ENCODE measurements at places on chromosomes 5 and 9.

DNA sequence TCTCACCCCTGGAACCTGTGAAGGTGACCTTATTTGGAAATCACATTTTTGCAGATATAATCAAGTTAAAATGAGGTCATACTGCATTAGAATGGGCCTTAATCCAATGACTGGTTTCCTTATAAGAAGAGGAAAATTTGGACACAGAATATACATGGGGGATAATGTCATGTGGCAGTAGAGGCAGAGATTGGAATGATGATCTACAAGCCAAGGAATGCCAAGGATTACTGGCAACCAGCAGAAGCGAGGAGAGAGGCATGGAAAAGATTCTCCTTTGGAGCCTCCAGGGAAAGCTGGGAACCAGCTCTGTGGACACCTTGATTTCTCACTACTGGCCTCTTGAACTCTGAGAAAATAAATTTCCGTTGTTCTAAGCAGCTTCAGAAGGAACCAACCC lies 20.2 kb upstream of the CEP78 start:
- DNase-seq, result no peak

DNA sequence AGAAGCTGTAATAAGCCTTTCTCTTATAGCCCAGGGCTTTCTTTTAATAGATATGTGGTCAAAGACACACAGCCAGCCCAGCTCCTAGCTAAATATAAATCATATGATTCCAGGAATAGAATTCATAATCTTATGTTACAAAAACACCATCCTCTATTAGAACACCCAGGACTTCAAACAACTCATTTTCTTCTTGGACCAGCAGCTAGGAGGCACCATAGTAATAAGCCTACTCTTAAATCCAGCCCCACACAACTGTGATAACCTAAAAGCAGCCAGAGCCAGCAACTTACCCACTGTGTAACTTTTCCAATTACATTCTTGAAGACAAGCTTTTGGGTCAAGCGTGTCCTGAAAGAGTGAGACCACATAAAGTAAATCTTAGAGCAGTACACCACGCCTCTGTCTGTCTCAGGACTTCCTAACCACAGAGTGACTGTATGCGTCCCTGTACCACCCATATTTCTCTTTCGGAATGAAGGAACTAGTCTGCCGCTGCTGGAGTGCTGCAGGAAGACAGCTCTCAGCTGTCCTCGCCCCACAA lies 223.8 kb downstream of the TLE1 start:
- DNase-seq, result no peak

- no peak for DNase-seq
Observed at GRCh38 chr9:109591691-109592090, 93.6 kb upstream of the PTPN3 start.

- no peak for DNase-seq
Observed at GRCh38 chr9:89606049-89606623, 1.3 kb downstream of the GADD45G start.

DNA sequence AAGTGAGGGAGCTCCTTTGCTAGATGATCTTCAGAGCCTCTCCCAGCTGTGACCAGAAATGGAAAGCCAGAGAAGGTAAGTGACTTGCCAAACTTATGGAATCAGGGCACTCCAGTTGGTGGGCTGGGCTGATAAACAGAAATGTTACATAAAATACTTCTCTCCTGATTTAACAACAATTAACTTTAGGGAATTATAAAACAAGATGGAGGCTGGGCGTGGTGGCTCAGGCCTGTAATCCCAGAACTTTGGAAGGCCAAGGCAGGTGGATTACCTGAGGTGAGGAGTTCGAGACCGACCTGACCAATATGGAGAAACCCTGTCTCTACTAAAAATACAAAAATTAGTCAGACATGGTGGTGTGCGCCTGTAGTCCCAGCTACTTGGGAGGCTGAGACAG lies 899 bp upstream of the MED10 start:
- no peak for DNase-seq

DNA sequence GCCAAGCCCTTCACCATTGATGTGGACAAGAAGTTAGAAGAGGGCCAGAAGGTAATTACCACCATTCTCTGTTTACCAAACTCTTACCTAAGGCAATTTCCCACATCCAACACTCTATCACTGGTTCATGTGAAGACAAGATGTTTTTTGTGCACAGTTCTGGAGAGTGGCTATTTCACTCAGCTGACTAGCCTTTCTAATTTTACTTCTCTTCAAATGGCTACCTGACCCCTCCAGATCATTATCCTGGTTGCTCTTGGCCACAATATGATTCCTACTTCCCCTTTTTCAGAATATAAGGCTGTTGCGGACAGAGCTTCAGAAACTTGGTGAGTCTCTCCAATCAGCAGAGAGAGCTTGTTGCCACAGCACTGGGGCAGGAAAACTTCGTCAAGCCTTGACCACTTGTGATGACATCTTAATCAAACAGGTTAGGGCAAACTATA lies 7.1 kb downstream of the KIF20A start:
- no peak for DNase-seq

- no peak for DNase-seq
Observed at GRCh38 chr5:108167174-108167573, 214.7 kb downstream of the FBXL17 start.

- DNase-seq, result no peak
Observed at GRCh38 chr5:121292664-121293063, 559.0 kb upstream of the FTMT start.

DNA sequence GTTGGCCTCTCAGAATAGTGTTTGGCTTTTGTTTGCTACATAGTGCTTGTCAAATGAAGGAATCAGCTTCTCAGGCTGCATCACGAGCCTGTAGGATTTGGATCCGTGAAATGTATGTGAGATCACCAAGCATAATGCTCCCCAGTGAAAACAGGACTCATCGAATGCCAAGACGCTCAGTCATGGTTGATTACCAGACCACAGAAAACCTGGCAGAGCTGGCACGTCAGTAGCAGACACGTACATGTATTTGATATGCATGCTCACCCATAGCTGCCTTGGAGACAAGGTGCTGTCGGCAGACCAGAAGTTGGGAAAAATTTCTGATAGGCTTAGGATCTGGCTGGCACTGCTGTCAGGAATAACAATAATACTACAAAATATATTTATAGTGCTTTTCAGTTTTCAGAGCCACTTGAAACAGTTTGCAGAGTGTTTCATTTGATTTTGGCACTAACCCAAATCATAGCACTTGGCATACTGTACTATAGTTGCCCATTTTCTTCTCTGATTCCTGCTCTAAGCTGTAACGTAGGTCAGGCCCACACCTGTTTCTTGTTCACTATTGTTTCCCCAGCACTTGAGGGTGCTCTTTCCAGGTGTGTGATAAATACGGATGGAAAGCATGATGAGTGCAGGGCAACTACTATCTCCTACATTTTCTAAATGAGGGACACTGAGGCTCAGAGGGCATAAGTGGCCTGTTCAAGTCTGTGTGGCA lies 226.1 kb downstream of the NR3C1 start:
- DNase-seq, result peak; percentile 82

GRCh38 chr9:94650949-94651348 lies 11.6 kb upstream of the FBP1 start:
- no peak for DNase-seq

GRCh38 chr9:98678244-98678842 lies 30.4 kb downstream of the GABBR2 start:
- DNase-seq, result no peak

- no peak for DNase-seq
Observed at GRCh38 chr5:163565931-163566608, 60.7 kb downstream of the MAT2B start.

DNA sequence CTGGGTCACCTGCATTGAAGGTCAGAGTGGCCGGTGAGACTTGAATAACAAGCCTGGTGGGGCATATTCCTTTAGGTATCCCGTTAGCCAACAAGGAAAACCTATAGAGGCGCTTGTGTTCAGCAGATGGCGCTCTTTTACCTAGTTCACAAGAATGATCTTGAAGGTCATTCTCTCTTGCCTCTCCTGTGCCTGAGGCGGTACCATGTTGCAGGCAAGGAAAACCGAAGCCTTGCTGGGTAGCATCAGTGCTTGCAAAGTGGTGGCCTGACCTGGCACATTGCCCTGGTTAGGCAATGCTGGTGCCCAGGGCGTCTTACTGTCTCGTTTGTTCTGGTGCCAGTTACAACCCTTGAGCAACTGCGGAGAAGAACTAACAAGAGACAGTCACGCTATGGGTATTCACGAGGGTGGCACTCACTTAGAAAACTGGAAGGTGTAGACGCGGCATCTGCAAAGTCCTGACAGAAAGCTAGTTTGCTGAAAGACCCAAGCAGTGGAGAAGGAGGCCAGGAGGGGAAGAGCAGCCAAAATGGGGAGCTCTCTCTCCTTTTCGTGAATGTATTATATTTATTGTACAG lies 56.7 kb downstream of the AOPEP start:
- peak; percentile 82 for DNase-seq

DNA sequence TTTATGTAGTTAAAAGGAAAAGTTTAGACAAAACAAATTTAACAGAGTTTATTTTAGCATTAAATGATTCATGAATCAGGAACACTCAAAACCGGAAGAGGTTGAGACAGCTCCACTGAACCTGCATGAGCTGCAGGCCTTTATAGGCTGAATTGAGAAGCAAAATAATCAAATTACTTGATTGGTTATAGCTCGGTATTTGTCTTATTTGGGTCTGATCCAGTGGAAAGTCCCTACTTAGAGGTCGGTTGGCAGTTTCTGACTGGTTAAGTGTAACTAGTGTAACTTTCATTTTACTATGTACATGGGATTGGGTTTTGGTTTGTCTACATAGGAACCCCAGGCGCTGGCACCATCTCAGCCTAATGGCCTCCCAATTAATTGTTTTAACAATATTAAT lies 74.1 kb upstream of the PIK3R1 start:
- no peak for DNase-seq

GRCh38 chr5:137696481-137696880 lies 39.4 kb downstream of the KLHL3 start:
- no peak for DNase-seq

- no peak for DNase-seq
Observed at GRCh38 chr5:132096904-132097303, 23.3 kb downstream of the CSF2 start.

GRCh38 chr9:76379494-76379893 lies 14.7 kb downstream of the RFK start:
- peak; percentile 58 for DNase-seq

GRCh38 chr5:65823204-65823603 lies 101.2 kb downstream of the NLN start:
- DNase-seq, result no peak

GRCh38 chr9:109537288-109537687 lies 39.2 kb upstream of the PTPN3 start:
- no peak for DNase-seq

GRCh38 chr5:133323494-133324457 lies 272.0 kb downstream of the HSPA4 start:
- DNase-seq, result no peak

DNA sequence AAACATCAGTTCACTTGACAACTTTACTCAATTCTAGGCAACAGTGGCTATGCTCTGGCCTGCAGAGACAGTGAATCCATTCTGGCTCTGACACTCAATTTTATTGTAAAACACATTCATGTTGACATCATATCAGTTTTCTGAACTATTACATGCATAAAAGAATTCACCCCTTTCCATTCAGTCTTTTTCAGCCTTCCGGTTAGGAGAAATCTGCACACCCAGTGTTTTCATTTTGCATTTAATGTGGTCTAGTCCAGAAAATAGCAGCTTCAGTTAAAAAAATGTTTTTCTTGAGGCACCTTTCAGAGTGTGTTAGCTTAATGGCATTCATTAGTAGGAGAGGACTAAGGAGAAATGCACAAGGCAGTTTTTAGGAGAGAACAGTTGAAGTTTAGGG lies 95.1 kb downstream of the PBX3 start:
- DNase-seq, result no peak

DNA sequence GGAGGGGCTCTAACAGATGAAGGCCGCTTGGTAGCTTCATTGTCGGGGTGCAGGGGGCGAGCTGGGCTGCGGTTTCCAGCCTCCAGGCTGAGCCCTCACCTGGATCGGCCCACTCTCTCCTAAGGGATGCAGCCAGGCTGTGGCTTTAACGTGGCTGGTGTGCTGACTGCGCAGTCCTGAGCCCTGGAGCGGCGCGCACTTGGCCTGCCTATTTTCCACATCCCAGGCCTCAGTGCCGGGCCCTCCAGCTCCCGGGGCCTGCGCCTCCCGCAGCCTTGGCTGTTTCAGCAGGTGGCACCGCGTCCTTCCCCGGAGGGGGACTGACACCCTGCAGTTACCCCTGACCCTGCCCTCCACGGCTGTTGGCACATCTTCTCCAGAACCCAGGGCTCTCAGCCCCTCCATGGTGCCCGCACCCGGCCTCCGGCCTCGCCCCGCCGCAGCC lies 1.4 kb downstream of the RNU6ATAC start:
- no peak for DNase-seq

DNA sequence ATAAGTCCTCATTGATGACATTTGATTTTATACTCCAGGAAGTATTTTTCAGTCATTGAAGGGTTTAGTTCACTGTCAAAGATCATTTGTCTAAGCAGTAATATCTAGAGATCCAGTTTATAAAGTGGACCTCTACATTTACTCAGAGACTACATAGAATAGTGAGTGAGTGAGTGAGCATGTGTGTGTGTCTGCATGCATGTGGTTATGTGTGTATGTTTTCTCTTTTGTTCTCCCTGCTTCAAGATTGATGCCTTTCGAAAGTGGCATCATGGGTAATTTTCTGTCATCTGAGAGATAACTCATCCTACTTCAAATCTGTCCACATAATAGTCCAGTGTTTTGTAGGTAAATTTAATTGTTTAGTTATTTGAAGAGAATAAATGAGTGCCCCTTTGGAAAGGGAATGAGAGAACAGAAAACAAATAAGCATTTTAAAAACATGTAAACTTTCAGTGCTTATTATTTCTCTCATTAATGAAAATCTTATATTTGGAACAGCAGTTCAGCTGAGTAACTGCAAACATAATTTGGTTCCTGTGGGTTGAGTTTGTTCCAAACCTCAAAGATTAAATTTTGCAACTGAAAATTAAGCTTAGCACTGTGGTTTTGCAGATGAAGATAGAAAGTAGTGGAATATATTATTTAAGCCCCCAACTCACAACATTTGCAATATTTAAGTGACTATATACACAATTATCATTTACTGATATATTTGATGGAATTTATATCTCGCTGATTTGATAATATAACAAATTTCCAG lies 1295.1 kb upstream of the C9orf72 start:
- no peak for DNase-seq

GRCh38 chr5:11174591-11174990 lies 413.6 kb upstream of the DAP start:
- DNase-seq, result no peak

GRCh38 chr5:139435676-139436075 lies 3.6 kb downstream of the DNAJC18 start:
- DNase-seq, result no peak

GRCh38 chr9:7691909-7692308 lies 107.7 kb downstream of the DMAC1 start:
- no peak for DNase-seq

GRCh38 chr5:57386958-57387357 lies 95.7 kb downstream of the ACTBL2 start:
- DNase-seq, result no peak

Measured in NCI-H1092 (cell line).